ENCODE measurements at places on chromosomes 7 and 10. TPM values are rescaled to one million over a fixed set of nuclear protein-coding genes. Genes with fewer than 3 reads are reported as not detected.

CTNNA3 gene
- not detected for total RNA-seq

PVRIG gene
- not detected for total RNA-seq

COL28A1 gene
- not detected for total RNA-seq

TAS2R5 gene
- 0.94 TPM for total RNA-seq

HECW1 gene
- total RNA-seq = not detected

GBF1 gene
- 16.2 TPM for total RNA-seq

MYH16 gene
- total RNA-seq = 0.38 TPM

ELFN1 gene
- total RNA-seq = 1.2 TPM

HOXA3 gene
- total RNA-seq = 0.75 TPM

VWA2 gene
- not detected for total RNA-seq

FEZF1 gene
- not detected for total RNA-seq

EVX1 gene
- total RNA-seq = not detected

CCDC146 gene
- 1.4 TPM for total RNA-seq

CASTOR2 gene
- total RNA-seq = 7.2 TPM

ANXA8 gene
- not detected for total RNA-seq

BMPER gene
- total RNA-seq = 8.8 TPM

SLC39A12 gene
- total RNA-seq = under 0.01 TPM

MPP7 gene
- total RNA-seq = 0.56 TPM

POU6F2 gene
- total RNA-seq = not detected

EFCAB10 gene
- under 0.01 TPM for total RNA-seq

CCDC3 gene
- 2.2 TPM for total RNA-seq

CALML3 gene
- total RNA-seq = not detected

OR6B1 gene
- total RNA-seq = not detected

TFEC gene
- 1.0 TPM for total RNA-seq

ZNF117 gene
- total RNA-seq = 7.8 TPM

KIAA1217 gene
- 4.0 TPM for total RNA-seq

LRRC17 gene
- 20.7 TPM for total RNA-seq

HYAL4 gene
- total RNA-seq = under 0.01 TPM

PGAM1 gene
- 370 TPM for total RNA-seq

SFTPA1 gene
- total RNA-seq = not detected

AKR1C8 gene
- not detected for total RNA-seq

RET gene
- 0.09 TPM for total RNA-seq

CTAGE8 gene
- not detected for total RNA-seq

PDZD7 gene
- 0.27 TPM for total RNA-seq

UPK3BL2 gene
- total RNA-seq = 3.2 TPM

FAM25C gene
- not detected for total RNA-seq

SPAG6 gene
- total RNA-seq = not detected

PIK3CG gene
- total RNA-seq = 7.2 TPM

AOAH gene
- total RNA-seq = not detected

TMEM270 gene
- total RNA-seq = not detected

CDH23 gene
- total RNA-seq = under 0.01 TPM

SOSTDC1 gene
- total RNA-seq = not detected

SH2D4B gene
- 0.09 TPM for total RNA-seq

SPDYE5 gene
- total RNA-seq = not detected

LHFPL3 gene
- total RNA-seq = not detected

ATAD1 gene
- total RNA-seq = 31.6 TPM

PRSS2 gene
- total RNA-seq = not detected

BAMBI gene
- total RNA-seq = 2.2 TPM

ZNF786 gene
- total RNA-seq = 6.8 TPM

MUC3A gene
- under 0.01 TPM for total RNA-seq
